ENCODE measurements at places on chromosomes 7 and 10.

DNA sequence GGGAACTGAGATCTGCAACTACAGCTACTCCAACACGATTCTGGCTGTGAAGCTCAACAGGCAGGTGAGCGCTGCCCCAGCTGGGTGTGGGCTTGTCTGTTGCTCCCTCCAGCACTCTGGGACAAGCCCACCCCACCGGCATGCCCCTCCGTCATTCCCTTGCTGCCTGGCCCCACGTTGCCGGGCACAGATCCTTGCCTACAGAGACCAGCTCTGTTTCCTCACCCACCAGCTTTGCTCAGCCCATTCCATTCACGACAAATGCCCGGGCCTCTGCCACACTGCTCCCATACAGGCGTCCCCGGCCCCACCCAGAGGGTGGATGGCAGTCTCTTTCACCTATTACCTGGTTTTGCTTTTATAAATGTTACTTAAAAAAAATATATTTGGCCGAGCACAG is 24.6 kb downstream of the WIPI2 start:
- no peak for DNase-seq

DNA sequence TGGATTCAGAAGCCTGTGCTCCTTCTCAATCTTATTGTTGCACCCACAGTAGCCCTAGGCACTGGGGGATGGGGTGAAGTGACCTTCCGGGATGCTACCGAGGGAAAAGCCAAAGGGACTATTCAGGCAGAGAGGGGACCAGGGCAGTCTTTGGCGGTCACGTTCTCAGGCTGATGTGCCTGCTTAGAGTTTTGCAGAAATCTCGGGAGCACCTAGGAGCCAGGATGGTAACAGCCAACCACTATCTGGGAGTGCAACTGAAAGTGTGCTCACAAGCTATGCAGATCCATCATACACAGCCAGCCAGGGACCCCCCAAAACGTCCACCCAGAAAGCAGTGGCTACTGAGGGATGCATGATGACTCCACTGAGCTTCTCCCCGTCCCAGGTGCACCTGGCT is 52.4 kb downstream of the CXCL12 start:
- DNase-seq: no peak

DNA sequence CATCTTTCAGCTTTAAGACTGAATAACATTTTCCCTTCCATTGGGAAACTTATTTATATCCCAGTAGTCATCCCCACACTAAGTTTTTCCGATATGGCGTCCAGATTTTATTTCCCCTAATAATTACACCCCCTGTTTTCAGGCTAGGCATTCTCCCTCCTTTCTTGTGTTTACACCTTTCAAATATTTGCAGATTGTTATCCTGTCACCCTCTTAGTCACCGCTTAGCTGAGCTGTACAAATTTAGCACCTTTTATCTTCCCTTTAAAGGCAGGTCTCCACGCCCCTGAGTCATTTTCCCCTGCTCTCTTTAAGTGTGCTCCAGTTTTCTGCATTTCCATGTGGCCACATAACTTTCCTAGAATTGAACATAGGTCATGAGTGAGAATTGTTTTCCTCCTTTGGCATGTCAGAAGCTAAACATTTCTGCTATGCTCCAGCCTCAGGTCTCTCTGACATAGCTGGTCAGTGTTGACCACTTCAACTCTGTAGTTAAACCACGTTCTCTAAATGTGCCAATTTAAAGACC is 47.4 kb downstream of the LRRC4 start:
- no peak for DNase-seq

DNA sequence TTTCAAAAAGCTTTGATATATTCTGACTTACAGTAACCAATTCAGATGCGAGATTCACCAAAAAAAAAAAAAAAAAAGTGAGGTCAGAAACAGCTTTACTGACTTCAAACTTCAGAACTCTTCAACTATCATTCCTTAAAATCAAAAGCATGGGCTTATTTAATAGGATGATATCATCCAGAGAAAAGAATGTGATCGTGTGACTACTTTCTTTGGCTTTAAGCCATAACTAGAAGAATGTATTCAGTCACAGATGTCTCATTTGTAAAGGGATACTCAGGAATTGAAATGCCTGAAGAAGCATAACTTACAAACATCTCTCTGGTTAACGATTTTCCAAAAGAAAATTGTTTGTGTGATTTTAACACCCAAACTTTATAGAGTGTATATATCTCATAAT is 11.5 kb downstream of the TPK1 start:
- no peak for DNase-seq

DNA sequence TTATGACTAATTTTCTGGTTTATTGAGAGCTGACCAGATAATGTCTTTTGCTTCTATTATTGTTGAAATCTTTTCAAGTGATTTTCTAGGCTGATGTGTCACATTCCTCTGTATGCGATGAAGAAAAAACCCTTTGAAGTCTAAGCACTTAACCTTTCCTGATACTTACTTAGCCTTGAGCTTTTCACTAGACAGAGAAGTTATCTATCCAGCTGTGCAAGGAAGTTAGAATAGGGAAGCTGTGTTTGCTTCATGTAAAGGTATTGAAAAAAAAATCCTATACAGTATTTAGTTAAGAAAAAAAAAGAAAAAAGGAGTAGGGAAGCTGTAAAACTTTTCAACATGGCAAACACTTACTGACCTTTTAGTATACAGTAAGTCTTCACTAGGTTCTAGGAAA is 117.6 kb upstream of the DNAJB12 start:
- no peak for DNase-seq

GRCh38 chr10:61795551-61795950 is 105.9 kb upstream of the ARID5B start:
- DNase-seq: no peak

DNA sequence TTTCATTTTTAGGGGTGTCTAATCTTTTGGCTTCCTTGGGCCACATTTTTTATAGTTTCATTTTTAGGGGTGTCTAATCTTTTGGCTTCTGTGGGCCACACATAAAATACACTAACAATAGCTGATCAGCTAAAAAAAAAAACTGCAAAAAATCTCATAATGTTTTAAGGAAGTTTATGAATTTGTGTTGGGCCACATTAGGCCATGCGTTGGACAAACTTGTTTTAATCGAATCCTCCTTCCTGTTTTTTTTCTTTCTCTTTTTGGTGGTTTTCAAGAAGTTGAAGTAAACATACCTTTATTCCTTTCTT is 37.4 kb downstream of the ZNRF2 start:
- no peak for DNase-seq

- DNase-seq: no peak
These were observed 44.8 kb downstream of the ADCYAP1R1 start for GRCh38 chr7:31096877-31097258.

GRCh38 chr7:151696721-151697514 is 177.2 kb upstream of the RHEB start:
- DNase-seq: peak; percentile 37

GRCh38 chr7:101614098-101614938 is 14.8 kb downstream of the MYL10 start:
- no peak for DNase-seq

DNA sequence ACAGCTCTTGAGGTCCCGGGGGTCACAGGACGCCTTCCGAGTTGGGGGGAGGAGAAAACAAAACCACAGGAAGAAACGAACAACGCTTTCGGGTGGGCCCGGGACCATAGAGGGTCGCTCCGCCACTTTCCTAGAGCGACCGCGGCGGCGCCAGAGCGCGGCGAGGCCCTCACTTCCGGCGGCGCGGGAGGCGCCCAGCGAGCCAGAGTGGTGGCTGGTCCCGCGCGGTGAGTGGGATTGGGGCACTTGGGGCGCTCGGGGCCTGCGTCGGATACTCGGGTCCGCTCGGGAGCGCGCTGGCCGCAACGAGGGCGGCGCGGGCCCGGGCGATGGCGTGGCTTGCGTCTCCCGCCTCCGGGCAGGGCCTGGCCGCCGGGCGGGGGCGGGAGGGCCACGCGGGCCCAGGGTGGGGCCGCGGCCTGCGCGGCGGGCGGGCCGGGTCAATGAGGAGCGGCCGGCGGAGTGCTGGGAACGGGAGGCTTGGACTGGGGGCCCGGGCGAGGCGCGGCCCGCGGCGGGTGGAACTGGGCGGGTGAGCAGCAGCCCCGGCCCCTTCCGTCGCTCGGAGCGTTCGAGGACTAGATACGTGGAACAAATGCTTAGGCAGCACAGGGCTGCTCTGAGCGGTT is at the start of gene ZNF22:
Gene ZNF22, plus strand, starts transcription at position 172 of the 629 bp plus-strand sequence. CDS start 2,446 bp downstream, outside the sequence.
- DNase-seq: peak; percentile 79

- DNase-seq: no peak
These were observed 270.4 kb downstream of the HGF start for GRCh38 chr7:81499262-81500116.

- no peak for DNase-seq
These were observed 36.3 kb upstream of the TOMM7 start for GRCh38 chr7:22858640-22859561.

DNA sequence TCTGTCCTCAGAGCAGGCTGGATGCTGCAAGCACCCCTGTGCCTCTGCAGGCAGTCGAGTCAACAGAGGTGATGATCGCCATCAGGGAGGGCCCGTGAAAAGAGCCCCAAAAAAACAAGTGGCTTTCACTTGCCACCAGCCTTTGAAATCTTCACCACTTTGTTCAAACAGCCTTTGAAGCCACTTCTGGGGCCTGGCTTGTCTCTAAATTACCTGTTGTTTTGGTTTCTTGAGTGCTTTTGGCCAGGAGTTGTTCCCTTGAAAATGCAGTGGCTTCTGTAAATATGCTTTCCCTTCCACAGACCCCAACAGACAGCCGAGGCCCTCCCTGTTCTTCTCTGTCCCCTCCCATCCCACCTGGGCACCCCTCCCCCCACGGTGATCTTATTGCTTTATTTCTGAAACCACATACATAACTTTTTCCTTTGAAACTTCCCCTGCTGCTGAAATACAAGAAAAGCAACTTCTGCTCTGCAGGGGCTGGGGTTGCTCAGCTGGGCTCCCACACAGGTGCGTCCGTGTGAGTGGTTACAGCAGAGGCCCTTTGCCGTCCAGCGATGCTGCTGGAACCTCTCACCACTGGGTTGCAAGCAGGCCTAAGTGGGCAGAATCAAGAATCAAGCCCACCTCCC is 283.8 kb upstream of the SHH start:
- no peak for DNase-seq

- DNase-seq: no peak
These were observed 14.6 kb upstream of the GPR26 start for GRCh38 chr10:123651421-123652047.

DNA sequence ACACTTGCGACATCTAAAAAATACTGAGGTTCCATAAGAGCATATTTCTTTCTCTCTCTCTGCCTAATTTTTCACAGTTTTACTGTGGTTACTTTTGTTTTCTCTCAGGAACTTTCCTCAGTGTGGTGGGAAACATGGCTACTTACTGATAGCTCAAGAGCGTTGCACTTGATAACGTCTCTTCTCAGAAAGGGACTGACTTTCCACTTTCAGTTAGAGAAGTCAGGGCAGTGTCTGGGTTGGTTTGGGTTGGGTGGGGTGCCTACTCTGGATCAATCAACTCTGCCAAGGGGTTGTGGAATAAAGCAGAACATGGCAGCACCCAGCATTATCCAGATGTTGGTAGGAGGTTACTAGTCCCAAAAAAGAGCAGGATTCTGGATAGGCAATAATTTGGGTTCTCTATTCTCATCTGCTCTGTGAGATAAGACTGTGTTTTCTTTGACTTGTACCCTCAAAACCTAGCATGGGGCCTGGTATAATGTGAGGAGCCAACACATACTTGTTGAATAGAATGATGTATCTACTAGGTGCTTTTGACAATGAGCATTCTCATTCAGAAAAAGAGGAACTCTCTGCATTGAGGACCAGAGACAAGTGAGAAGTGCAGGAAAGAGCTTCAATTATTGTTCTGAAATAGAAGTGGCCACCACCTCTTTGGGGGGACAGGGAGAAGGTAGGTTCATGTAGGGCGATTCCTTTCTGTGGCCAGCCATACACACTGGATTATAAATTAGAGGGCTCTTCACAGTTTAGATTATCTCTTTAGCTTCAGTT is 315.7 kb downstream of the REEP3 start:
- no peak for DNase-seq

DNA sequence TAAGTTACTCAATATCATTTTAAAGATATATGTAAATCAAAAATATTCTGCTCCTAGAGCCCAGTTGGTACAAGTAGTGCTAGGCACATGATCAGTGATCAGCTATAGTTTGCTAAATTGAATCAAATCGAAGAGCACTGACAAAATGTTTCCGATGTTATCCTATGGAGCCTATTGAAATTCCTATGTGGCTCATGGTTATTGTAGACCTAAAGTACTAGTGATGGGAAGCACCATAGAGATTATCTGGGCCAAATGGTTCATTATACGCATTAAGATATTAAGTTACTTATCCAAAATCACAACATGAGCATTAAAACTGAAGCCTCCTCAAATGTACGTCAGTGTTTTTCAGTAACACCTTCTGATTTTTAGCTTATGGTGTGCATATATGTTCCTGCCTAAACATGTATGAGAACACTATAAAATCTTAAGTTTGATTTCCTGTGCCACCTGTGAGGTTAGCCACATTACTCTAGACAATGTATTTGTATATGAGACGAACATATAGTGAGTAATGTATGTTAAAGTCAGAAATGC is 103.2 kb downstream of the IQUB start:
- no peak for DNase-seq

- no peak for DNase-seq
These were observed 90.1 kb upstream of the DNAAF5 start for GRCh38 chr7:636396-636795.

DNA sequence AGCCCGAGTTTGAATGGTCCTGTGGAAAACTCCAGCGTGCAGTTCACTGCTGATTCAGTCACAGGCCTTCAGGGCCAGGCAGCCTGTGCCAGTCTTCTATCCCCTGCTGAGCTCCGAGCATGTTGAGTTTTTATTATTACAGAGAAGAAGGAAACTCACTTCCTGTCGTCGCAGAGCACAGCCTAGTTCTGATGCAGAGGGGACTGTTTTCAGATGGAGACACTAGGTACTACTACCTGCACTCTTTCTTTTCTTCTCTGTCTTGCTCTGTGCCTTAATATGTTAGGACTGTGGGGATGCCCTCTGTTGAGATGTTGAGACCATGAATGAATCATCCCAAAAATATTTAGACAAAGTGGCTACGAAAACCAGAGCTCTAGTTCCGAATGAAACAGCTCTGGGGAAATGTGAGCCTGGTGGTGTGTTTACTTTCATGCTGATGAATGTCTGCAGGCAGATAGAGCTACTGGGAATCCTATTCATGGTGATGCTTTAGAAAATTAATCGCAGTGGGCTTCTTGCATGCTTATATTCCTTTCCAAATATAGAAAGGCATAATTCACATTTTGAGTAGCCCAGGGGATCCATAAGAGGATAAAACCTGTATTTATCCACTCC is 29.6 kb downstream of the CASP7 start:
- DNase-seq: no peak

Data from WERI-Rb-1 (cell line).